ENCODE measurements at places on chromosomes 4 and X.

- DNase-seq = peak; percentile 73
- no peaks in the 10 kb centered on the region for H3K27me3 ChIP-seq
- peaks cover 42% of the 10 kb centered on the region for H3K4me1 ChIP-seq
- peak overlapping the region; percentile 99 for H3K27ac ChIP-seq
- peaks cover 5% of the 10 kb centered on the region for H3K36me3 ChIP-seq
These were observed 405 bp upstream of the PPP1R3F start for GRCh38 chrX:49269010-49269766.

DNA sequence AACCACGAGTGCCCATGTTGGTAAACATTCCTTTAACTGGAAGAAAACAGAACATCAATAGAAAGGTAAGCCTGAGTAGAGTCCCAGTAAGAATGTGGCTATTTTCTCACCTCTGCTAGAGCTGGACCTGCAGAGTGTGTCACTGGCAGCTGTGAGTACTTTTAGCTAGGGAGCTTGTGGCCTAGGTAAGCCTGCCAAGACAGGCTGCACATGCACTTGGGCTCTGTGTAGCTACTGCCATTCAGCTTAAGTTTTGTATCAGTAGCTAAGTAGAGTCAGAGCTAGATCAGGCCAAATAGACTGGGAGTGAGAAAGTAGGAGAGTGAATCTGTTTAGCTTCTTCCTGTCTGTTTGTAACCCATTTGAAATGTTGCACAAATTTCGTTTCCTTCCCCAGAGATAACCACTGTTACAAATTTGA, 35.3 kb downstream of the RBPJ start:
- H3K36me3 ChIP-seq = no peaks in the 10 kb centered on the region
- DNase-seq = no peak
- H3K4me3 ChIP-seq = no peak overlapping the region
- H3K27me3 ChIP-seq = no peaks in the 10 kb centered on the region
- no peak overlapping the region for H3K27ac ChIP-seq

GRCh38 chrX:10654960-10655359, 34.6 kb upstream of the MID1 start:
- H3K36me3 ChIP-seq = peaks cover 15% of the 10 kb centered on the region
- peaks cover 25% of the 10 kb centered on the region for H3K4me1 ChIP-seq
- no peak overlapping the region for H3K4me3 ChIP-seq
- no peaks in the 10 kb centered on the region for H3K27me3 ChIP-seq
- DNase-seq = no peak

GRCh38 chr4:114474188-114474800, 124.3 kb upstream of the UGT8 start:
- no peak overlapping the region for H3K27ac ChIP-seq
- H3K4me3 ChIP-seq = no peak overlapping the region
- H3K27me3 ChIP-seq = no peaks in the 10 kb centered on the region
- no peaks in the 10 kb centered on the region for H3K36me3 ChIP-seq

- H3K4me3 ChIP-seq = no peak overlapping the region
- H3K4me1 ChIP-seq = no peaks in the 10 kb centered on the region
- no peak overlapping the region for H3K27ac ChIP-seq
- peaks cover 2% of the 10 kb centered on the region for H3K27me3 ChIP-seq
- H3K36me3 ChIP-seq = no peaks in the 10 kb centered on the region
These were observed 155.8 kb downstream of the KCNIP4 start for GRCh38 chr4:21792736-21793135.

GRCh38 chr4:82124932-82125786, 248.6 kb downstream of the HNRNPD start:
- no peak for DNase-seq
- peaks cover 13% of the 10 kb centered on the region for H3K4me1 ChIP-seq
- H3K27ac ChIP-seq = no peak overlapping the region
- H3K27me3 ChIP-seq = no peaks in the 10 kb centered on the region
- no peak overlapping the region for H3K4me3 ChIP-seq

- no peak for DNase-seq
- no peaks in the 10 kb centered on the region for H3K4me1 ChIP-seq
- H3K27me3 ChIP-seq = peaks cover 26% of the 10 kb centered on the region
- H3K27ac ChIP-seq = no peak overlapping the region
These were observed 579.6 kb downstream of the NLGN4X start for GRCh38 chrX:5648941-5649568.

- H3K4me3 ChIP-seq = no peak overlapping the region
- no peaks in the 10 kb centered on the region for H3K27me3 ChIP-seq
- H3K36me3 ChIP-seq = no peaks in the 10 kb centered on the region
- peaks cover 7% of the 10 kb centered on the region for H3K4me1 ChIP-seq
- no peak for DNase-seq
These were observed 11.8 kb upstream of the HPGDS start for GRCh38 chr4:94354474-94354896.

- no peak for DNase-seq
- H3K27ac ChIP-seq = no peak overlapping the region
- no peaks in the 10 kb centered on the region for H3K36me3 ChIP-seq
- H3K4me1 ChIP-seq = no peaks in the 10 kb centered on the region
- H3K4me3 ChIP-seq = no peak overlapping the region
These were observed 81.8 kb downstream of the GLUD2 start for GRCh38 chrX:121128925-121129877.

GRCh38 chr4:102684610-102685052, 76.1 kb downstream of the MANBA start:
- H3K36me3 ChIP-seq = no peaks in the 10 kb centered on the region
- H3K4me1 ChIP-seq = no peaks in the 10 kb centered on the region
- H3K27me3 ChIP-seq = no peaks in the 10 kb centered on the region

GRCh38 chr4:126955292-126956183, 677.2 kb upstream of the INTU start:
- no peaks in the 10 kb centered on the region for H3K4me1 ChIP-seq
- no peaks in the 10 kb centered on the region for H3K27me3 ChIP-seq
- no peak for DNase-seq
- peak overlapping the region; percentile 78 for H3K27ac ChIP-seq

GRCh38 chr4:40962551-40963180, 212.9 kb downstream of the NSUN7 start:
- H3K27me3 ChIP-seq = no peaks in the 10 kb centered on the region
- no peak for DNase-seq
- H3K36me3 ChIP-seq = peaks cover 7% of the 10 kb centered on the region
- H3K4me3 ChIP-seq = no peak overlapping the region
- H3K4me1 ChIP-seq = peaks cover 18% of the 10 kb centered on the region

GRCh38 chr4:75248770-75249407, 265.3 kb downstream of the RCHY1 start:
- H3K36me3 ChIP-seq = no peaks in the 10 kb centered on the region
- DNase-seq = no peak
- H3K27ac ChIP-seq = no peak overlapping the region
- peaks cover 18% of the 10 kb centered on the region for H3K4me1 ChIP-seq
- H3K4me3 ChIP-seq = no peak overlapping the region

DNA sequence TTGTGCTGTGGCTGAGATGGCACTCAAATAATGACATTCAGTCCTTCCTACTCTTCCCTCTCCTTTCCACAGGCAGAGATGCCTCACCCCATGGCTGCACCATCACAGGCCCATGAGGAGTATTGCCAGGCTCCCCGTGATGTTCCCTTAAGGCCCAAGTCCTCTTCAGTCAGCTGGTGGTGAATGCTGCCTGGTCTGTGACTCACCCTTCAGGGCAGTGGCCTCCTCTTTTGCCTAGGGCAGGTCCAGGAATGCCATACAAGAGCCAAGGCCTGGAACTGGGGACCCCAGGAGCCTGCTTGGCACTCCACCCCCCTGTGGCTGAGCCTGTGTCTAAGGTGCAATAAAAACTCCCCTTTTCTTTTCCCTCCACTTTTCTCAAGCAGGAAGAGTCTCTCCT, 144.2 kb upstream of the GEMIN8 start:
- no peaks in the 10 kb centered on the region for H3K27me3 ChIP-seq
- no peak overlapping the region for H3K4me3 ChIP-seq
- H3K4me1 ChIP-seq = peaks cover 8% of the 10 kb centered on the region
- H3K36me3 ChIP-seq = no peaks in the 10 kb centered on the region
- no peak overlapping the region for H3K27ac ChIP-seq

DNA sequence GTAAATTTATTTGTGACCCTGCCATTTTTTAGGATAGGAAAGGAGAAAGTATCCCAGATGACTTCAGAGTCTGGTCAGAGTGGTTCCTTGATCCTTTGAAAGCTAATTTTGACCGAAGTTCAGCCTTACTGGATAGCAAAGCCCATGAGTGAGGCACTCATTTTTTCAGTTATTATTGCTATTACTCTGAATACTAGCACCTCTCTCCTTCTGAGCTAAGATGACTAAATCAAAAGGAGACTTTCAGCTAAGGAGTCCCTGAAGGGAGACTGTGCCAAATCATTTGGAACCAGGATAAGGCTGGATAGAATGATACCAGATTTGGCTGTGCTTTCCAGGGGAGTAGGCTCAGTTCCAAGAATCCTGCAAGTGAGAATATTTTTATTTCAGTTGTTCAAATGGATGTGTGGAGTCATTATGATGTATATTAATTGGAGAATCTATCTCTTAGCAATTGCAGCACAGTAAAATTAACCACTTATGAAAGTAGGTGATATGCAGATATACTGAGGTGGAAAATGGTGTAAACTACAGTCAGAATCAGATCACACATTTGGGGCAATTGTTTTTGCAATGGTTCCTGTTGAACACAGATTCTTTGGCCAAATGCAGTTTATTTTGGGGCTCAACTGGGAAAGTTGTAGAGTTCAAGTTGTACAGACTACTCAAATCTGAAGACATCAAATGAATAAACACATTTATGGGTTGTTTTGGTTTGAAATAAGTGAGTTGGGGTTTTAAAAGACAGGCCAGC, 1.2 kb downstream of the P2RY10 start:
- no peaks in the 10 kb centered on the region for H3K36me3 ChIP-seq
- H3K4me3 ChIP-seq = no peak overlapping the region
- no peaks in the 10 kb centered on the region for H3K27me3 ChIP-seq
- DNase-seq = no peak

DNA sequence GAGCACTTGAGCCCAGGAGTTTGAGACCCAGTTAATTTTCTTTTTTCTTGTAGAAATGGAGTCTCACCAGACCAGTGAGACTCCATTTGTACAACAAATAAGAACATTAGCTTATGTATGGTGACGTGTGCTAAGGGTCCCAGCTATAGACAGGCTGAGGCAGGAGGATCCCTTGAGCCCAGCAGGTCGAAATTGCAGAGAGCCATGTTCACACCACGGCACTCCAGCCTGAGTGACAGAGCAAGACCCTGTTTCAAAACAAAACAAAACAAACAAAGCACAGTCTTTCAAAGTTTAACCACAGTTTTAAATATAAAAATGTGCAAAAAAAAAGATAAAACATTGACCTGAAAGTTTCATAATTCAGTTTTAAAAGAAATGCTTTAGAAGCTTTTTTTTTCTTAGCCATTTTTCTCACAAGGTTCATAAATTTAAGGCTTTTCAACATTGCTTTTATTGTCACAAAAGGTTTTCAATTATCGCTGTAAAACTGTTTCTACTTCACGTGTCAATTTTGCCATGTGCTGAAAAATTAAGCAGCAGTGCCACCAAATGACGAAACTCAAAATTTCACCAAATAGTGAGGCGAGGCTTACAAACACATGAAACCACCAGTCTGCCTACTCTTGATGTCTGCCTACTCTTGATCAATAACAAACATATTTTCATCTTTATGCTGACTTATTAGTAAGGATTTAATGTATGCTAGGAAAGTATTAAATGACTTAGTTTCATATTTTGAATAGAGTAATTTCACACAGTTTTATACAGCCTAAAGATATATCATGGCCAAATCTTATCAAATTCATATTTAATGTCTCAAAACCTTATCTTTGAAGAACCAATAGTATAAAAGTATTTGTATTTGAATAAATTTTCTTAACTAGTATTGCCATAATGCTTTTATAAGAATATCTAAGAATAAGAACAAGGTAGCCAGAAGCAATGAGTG, 126.3 kb downstream of the NEK1 start:
- peaks cover 22% of the 10 kb centered on the region for H3K36me3 ChIP-seq
- no peaks in the 10 kb centered on the region for H3K4me1 ChIP-seq
- peak; percentile 45 for DNase-seq
- no peak overlapping the region for H3K27ac ChIP-seq
- no peak overlapping the region for H3K4me3 ChIP-seq
- no peaks in the 10 kb centered on the region for H3K27me3 ChIP-seq

GRCh38 chr4:137700072-137700471, 167.8 kb upstream of the PCDH18 start:
- no peak overlapping the region for H3K27ac ChIP-seq
- peaks cover 8% of the 10 kb centered on the region for H3K4me1 ChIP-seq
- no peak for DNase-seq
- no peak overlapping the region for H3K4me3 ChIP-seq
- H3K27me3 ChIP-seq = no peaks in the 10 kb centered on the region

DNA sequence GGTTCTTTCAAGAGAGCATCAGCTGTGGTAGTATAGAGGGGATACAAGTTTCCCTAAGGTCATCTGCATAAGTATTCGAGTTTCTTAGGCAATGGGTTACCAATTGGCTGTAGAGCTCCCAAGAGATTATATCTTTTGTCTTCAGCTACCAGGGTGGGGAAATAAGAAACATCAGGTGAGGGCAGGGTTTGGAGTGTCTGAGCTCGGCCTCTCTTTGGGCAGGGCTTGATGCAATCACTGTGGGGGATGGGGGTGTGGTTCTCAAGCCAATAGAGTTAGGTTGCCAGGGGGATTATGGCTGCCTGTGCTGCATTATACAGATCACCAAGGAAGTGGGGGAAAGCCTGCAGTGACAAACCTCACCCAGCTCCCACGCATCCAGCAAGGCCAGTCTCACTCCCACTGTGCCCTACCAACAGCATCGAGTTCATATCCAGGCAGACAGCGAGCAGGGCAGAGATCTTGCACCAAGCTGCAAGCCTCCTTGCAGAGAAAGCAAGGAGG, 172.1 kb upstream of the MAGEE2 start:
- no peak for DNase-seq
- H3K27me3 ChIP-seq = no peaks in the 10 kb centered on the region
- no peak overlapping the region for H3K4me3 ChIP-seq
- H3K36me3 ChIP-seq = no peaks in the 10 kb centered on the region

- peak overlapping the region; percentile 8 for H3K4me3 ChIP-seq
- peak overlapping the region; percentile 28 for H3K27ac ChIP-seq
These were observed 128.2 kb downstream of the C4orf51 start for GRCh38 chr4:145808021-145808650.

DNA sequence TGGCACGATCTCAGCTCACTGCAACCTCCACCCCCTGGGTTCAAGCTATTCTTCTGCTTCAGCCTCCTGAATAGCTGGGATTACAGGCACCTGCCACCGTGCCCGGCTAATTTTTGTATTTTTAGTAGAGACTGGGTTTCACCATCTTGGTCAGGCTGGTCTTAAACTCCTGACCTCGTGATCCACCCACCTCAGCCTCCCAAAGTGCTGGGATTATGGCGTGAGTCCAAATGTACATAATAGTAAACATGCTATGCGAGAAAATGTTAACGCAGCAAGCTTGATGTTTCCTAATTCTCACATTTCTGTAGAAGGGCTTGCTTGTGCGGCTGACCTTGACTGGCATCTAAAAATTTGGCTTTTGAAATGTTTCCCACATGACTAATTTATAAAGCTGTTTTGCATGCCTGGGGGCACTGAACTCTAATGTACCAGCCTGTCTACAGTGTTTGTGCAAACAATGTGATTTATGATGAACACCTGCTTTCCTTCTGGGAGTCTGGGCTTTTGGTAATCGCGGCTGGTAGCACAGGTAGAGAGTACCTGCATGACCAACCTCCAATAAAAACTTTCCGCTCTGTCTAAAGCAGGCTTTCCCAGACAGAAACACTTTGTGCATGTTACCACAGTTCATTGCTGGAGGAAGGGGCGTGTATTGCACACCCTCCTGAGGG, 216.8 kb downstream of the IL15 start:
- H3K4me3 ChIP-seq = no peak overlapping the region
- H3K4me1 ChIP-seq = no peaks in the 10 kb centered on the region
- no peaks in the 10 kb centered on the region for H3K36me3 ChIP-seq
- DNase-seq = no peak

All from neural crest cell (in vitro differentiated cells).